ENCODE measurements at places on chromosomes 6 and 20.
A peak's percentile ranks its signal among the peaks of the same experiment; 100 is the strongest.

DNA sequence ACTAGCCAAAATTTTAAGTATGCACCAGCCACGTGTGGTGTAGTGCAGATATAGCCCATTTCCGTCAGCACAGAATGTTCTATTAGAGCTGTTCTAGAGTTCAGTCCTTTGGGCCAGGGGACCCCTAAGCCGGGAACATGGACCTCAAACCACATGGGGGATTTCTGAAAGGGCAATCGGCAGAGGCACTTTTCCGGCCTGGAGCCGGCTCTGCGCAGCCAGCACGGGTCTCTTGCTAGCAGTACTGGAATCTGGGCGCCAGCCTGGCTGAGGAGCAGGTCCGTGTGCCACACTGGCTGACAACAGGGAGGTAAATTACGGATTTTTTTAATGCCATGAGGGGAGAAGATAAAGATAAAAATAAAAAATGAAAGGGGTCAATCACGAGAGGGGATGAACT is 120.5 kb downstream of the SULF2 start:
- no peak for DNase-seq

DNA sequence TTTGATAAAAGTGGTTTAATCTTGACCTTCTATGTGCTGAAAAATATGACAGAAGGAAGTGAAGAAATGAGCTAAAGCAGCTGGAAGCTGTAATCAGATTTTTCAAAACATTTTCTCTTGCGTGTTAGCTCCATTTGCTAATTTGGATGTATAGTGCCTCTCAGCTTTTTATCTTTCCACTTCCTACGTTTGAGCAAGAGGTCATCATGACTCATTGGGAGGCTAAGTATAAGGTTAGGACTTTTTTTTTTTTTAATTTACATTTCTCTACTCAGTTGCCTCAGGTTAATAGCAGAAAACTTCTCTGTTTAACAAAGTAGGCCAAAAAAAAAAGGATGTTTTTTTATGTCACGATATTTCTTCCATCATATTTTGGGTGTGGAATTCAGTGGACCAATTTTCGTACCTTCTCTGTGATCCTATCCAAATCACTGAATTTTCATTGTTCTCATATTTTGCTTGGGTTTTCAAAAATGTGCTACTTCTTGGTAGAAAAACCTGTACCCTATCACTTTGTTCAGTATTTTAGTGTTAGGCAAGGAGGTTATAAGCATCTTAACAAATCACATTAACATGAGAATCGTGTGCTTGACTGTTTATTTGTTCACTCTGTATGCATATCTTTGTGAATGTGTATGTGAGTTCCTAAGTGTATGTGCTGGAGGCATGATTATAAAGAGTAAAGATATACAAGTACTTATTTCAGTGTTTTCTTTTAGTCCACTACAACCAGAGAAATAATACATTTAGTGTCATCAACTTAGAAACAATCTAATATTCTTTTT is 1028.3 kb upstream of the EYS start:
- DNase-seq = no peak

GRCh38 chr6:130385064-130385695 is 19.4 kb downstream of the TMEM200A start:
- DNase-seq = no peak

DNA sequence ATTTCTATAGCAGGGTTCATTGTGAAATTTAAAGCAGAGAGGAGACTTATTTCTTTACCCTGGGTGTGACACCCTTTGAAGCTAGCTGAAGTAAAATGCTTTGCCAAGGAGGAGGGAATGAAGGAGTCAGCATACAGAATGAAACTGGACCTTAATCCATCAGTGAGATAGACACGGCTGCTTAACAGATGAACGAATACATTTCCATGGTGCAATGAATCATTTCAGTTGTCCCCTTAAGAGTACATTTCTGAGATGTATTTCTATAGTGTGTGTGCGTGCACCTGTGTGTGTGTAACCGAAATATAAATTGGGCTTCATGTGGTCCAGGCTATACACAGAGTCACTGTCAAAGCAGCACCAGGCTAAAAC is 73.8 kb upstream of the CD93 start:
- no peak for DNase-seq

DNA sequence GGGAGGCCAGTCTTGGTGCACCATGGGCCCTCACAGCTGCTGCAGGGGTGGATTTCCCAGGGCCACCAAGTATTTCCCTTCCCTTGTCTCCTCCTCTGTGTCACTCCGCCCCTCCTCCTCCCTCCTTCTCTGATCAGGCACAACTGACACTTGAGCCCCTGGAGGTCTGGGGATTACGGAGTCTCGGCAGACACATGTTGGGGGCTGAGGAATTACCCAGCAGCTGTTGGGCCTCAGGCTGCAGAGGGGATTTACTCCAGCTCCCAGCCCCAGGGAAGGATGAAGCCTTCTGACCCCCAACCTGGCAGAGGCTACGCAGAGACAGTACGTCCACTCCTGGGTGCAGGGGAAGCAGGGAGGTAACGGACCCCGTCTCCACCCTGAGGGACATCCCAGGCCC is 420.5 kb upstream of the SULF2 start:
- DNase-seq = no peak

- peak; percentile 92 for DNase-seq
Measured at GRCh38 chr6:32244946-32245398, 21.1 kb upstream of the NOTCH4 start.

DNA sequence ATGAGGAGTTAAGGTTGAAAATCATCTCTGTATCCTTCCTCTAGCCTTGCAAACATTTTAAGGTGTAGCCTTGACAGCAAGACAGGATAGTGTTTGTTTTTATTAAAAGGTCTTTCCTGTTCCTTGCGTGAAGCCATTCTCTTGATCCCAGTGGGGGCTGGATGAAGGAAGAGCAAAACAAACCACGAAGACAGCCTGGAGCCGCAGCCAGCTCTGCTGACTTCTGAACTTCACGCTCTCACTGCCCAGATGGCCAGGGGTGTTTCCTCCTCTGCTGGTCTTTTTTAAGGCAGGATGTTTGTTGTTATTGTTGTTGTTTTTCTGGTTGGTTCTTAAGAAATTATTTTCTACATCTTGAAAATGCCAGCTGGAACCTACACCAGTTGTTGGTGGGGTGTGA is 156.4 kb downstream of the MTHFD1L start:
- DNase-seq = no peak

DNA sequence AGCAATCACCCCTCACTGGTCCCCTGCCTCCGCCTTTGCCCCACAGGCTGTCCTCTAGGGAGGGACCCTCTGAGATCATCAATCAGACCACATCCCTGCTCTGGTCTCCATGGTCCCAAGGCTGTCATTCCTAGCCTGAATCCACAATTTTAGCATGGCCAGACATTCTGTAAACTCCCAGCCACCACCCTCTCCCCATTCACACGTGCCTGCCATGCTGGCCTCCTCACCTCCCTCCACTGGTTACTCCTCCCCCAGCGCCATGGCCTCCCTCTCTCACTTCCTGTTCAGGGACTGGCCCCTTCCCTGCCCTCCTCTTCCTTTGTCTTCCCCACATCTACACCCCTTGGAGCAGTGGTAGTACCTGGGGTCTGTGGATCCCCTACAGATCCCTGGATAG is 150.7 kb upstream of the MLN start:
- DNase-seq = no peak

DNA sequence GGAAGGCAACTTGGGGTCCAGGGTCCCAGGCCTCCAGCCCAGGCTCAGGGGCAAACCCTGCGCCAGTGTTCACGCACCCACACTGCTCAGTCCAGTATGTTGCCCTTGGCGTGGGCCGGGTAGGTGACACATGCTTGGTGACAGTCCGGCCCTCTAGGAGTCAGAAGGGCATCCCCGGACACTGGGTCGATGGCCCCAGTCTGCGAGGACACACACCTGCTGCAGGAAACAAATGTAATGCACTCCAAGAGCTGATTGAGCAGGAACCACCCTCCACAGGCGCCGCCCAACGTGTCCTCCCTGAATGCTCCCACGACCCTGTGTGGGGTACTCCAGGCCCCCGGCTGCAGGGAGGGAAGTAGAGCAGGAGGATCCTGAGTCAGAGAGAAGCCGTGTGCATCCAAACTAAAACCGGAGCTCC is 160.7 kb downstream of the DLL1 start:
- peak; percentile 57 for DNase-seq

GRCh38 chr6:151057061-151057460 is 182.7 kb upstream of the AKAP12 start:
- DNase-seq = no peak

- DNase-seq = no peak
Measured at GRCh38 chr6:10676403-10676802, 18.0 kb downstream of the C6orf52 start.

DNA sequence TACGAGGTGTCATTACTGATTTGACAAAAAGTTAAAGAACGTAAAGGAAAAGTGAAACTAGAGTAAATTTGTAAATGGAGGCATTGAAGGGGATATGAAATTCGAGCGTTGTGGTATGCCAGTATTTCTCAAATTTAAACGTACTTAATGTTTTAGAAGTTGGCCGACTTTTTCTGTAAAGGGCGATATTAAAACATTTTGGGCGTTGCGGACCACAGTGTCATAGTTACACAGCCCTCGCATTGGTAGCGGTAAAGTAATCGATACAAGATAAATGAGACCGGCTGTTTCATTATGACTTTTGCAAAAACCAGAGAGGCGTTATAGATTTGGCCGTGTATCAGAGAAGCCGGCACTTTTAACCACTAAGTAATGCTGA is 39.6 kb downstream of the OR2B2 start:
- DNase-seq = no peak

DNA sequence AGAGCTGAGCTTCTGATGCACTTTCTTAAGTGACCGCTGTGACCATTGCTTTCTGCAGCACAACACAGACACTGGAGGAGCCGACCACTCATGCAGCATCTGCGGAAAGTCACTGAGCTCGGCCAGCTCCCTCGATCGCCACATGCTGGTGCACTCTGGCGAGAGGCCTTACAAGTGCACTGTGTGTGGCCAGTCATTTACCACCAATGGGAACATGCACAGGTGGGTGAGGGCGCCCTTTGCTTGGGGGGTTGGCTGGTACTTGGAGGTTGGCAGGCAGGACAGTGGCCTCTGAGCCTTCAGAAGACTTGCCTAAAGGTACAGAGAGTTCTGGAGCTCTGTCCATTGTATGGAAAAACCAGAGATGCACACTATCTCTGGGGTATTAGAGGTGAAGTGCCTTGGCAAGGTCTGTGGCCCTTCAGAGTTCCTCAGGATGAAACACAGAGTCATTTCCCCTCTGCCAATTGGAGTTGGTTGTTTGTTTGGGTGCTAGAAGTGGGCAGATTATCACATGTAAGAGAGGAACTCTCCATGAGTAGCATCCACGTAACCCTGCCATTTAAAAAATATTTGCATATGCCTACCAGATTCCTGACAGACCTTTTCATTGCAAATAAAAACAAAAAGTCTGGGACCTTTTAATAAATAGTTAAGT is 81.5 kb downstream of the RREB1 start:
- no peak for DNase-seq

DNA sequence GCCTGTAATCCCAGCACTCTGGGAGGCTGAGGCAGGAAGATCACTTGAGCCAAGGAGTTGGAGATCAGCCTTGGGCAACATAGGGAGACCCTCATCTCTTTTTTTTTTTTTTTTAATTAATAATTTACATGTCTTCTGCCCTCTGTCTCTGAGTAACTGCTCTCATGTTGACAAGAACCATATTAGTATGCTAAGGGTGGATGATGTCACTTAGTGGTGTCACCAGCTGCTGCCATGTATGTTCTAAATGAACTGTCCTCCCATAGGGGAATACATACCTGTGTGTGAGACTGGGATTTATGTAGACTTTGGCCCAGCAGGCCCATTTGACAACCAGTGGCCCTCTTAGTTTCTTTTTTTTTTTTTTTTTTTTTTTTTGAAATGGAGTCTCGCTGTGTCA is 65.6 kb downstream of the SCAND1 start:
- no peak for DNase-seq

DNA sequence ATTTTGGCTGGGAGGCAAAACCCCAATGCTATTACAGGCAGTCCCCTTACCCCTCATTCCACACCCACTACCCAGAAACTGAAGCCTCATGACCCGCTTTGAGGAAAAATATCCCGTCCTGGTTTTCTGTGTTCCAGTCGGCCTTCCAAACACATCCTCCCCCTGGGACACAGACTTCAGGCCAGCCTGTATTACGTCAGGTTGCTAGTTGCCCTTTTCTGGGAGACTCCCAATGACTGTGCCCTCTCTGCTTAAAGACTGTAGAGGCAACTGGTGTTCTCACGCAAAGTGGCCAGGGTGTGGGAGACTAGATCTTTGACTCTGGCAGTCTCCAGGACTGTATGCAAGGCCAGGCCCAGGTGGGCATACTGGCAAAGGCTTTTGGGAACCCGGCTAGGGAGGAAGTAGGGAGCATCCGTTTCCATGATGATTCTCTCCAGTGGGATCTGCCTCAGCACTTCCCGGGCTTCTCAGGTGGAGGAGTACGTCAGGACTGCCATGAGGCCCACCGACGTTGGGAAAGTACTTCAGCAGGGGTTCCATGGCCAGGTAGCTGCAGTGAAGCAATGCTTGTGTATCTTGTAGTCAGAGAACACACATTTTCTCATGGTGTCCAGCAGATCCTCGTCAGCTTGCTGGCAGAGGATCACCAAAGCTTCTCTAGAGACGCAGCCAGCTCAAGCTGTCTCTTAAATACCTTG is 34.9 kb downstream of the DYNLT1 start:
- no peak for DNase-seq

GRCh38 chr20:10111139-10111958 is 76.6 kb downstream of the ANKEF1 start:
- DNase-seq = no peak

- DNase-seq = no peak
Measured at GRCh38 chr20:59645761-59646171, 41.4 kb downstream of the PHACTR3 start.

- no peak for DNase-seq
Measured at GRCh38 chr6:15308435-15309213, 62.8 kb downstream of the JARID2 start.

GRCh38 chr6:56378507-56378906 is 131.1 kb upstream of the COL21A1 start:
- no peak for DNase-seq

DNA sequence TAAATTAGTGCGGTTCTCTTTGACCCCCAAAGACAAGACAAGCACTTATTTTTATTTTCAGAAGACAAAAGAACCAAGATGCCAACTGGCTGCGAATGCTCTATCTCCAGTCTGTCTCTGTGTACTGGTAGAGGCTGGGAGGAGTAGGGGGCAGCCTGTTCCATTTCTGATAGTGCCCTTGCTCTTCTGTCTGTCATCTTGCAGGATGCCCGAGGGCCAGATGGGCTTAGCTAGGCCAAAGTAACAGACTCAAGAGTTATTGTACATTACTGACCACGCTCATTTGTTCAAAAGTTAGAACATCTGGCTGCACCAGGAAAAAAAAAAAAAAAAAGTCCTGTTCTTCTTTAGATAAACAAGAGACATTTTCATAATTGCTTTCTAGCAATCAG is 198.1 kb upstream of the UST start:
- no peak for DNase-seq

- no peak for DNase-seq
Measured at GRCh38 chr6:118319894-118320649, 228.0 kb upstream of the PLN start.

DNA sequence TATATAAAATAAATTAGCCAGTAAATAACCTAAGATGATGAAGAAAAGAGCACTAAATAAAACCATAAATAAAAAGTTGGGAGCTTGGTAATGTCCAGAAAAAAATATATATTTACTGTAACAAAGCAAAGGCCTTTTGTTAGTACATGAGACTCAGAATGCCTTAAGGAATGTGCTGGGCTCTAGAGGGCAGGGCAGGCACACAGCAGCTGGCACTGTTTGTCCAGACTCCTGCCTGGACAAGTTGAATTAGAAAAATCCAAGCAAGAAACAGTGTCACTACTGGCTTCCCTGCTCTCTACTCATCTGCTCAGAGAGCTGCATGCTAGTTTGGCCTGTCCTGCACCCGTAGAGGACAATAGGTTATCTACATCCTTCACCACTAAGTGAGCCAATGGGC is 8.8 kb downstream of the DEFB129 start:
- no peak for DNase-seq

All from suprapubic skin (tissue), 4 donors.